Pancreas (tissue), 10 donors: ENCODE measurements at places on chromosomes 2 and 18. TPM values are rescaled to one million over a fixed set of nuclear protein-coding genes. Genes with fewer than 3 reads are reported as not detected.

REG3A gene
- 56,907 TPM for total RNA-seq

- no peak for DNase-seq
Observed at GRCh38 chr2:235170536-235171521, 219.0 kb downstream of the SH3BP4 start.

GRCh38 chr2:84876369-84876768 is 4.5 kb downstream of the TRABD2A start:
- no peak for DNase-seq

DNA sequence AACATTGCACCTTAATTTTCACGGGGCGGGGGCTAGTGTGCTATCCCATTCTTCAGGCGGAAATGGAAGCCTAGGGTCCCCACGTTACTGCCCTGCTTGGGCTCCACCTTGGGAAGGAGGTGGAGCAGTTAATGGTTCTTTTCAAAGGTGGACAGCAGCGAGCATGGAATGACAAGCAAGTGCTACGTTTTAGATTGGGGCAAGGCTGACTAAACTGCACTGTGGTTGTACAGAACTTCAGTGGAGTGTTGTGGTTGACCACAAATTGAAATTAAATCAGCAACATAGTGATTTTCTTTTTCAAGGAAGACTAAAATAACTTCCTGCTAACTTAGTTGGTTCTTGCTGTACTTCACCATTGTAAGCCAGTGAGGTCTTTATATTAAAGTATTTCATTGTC is 47.0 kb downstream of the CHRNA1 start:
- no peak for DNase-seq

DNA sequence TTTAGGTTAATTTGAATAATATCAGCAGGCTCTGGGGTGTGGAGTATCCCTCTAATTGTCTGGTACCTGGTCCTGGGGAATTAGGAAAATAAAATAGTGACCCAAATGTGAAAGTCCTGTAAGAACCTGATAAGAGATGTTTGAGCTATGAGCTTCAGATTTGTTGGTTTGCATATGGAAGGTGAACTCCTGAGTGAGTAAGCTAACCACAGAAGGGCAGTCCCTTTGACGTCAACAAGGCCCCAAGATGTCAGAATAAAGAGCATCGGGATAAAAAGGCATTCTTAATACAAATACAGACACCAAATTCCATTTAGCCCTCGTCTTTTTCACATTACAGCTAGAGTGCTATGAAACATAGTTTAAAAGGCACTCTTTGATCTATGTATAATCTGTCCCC is 1366.3 kb upstream of the TMEFF2 start:
- no peak for DNase-seq

ICOS gene
- total RNA-seq: not detected

DNA sequence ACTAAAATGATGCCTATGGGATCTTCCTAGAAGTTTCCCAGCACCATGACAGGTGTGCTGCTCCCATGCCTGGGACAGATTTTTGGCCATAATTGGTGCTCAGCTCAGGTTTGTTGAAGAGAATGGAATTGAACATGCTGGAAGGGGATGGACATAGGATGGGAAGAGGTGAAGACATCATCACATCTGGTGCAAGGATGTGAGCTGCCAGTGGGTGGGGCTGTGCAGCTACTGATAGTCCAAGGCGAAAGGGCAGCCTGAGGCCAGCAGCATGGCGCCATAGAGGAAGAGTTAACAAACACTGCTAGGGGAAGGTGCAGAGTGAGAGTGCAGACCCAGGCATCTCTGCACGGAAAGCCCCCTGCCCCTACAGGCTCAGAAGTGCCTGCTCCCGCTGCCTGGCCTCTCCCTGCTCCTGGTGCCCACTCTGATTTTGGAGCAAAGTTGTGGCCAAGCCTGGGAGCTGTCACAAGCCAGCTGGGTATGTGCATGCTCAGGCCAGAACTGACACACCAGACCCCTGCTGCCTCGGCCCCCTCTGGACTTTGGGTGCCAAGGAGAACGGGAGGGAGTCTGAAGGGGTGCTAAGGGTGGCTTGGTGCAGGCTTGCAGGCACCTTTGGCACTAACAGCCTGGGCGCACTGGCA is 178.6 kb downstream of the ZBTB7C start:
- DNase-seq: no peak

DNA sequence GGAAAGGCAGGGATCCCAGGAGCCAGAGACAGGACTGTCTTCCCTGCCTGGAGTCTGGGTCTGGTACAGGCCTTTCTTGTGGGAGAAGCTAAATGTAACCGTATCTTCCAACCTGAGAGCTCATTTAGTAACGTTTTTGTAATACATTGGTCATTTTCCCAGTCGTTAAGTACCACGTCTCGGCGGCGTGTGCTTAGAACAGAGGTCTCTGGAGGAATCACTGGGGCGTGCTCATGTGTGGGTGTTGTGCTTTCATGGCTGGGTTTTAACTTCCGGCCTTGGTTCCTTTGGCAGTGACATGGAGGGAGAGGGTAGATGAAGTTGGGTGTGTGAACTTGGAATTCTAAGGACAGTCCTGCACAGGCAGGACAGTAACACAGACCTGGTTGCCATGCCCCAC is 79.7 kb downstream of the NCK2 start:
- DNase-seq: no peak

AMER3 gene
- 0.25 TPM for total RNA-seq

DNA sequence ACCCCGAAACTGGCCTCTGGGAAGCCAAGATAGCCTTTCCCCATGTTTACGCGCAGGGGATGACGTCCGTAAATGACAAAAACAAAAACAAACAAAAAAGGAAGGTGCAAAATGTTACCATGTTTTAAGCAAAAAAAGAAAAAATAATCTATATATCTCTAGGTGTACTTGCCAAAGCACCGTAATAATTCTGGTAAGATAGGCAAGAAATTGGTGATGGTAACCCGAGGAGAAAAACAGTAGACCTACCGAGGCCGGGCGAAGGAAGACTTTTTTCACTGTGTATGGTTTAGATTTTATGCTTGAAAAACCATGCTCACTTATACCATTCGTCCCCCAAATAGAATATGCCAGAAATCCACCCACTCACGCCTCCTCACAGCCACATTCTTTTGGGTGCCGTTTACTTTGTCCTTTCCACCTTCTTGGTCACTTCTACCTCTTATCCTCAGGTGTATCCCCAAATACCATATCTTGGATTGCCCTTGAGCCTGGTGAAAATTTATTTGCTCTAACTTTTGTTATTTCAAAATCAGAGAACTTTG is 8.0 kb downstream of the GATA6 start:
- no peak for DNase-seq

- DNase-seq: no peak
Observed at GRCh38 chr2:19361325-19361990, 3.0 kb upstream of the OSR1 start.

DNA sequence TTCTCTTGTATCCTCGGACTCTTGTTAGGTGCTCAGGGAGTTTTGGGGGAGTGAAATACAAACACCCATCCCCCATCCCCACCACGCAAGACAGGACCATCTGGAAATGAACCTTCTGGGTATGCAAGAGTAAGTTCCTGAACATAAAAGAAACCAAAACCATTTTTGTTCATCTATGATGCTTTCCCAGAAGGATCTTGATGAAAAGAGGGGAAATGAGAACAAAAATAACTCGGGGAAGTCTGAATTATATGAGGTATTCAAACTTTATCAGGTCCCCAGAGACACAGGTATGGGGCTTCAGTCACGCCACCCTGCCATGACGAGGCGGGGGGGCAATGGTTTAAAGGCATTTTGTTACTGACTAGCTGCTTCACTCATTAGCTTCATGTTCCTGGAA is 68.6 kb upstream of the DNMT3A start:
- DNase-seq: no peak

TMEM247 gene
- not detected for total RNA-seq

KCNF1 gene
- total RNA-seq: 0.44 TPM

- DNase-seq: no peak
Observed at GRCh38 chr2:2560374-2561015, 229.4 kb upstream of the MYT1L start.
